ENCODE measurements at places on chromosomes 7 and 10. TPM values are rescaled to one million over a fixed set of nuclear protein-coding genes. Genes with fewer than 3 reads are reported as not detected.

GRCh38 chr10:132645630-132646442 is 108.2 kb downstream of the INPP5A start:
- DNase-seq = no peak

DNA sequence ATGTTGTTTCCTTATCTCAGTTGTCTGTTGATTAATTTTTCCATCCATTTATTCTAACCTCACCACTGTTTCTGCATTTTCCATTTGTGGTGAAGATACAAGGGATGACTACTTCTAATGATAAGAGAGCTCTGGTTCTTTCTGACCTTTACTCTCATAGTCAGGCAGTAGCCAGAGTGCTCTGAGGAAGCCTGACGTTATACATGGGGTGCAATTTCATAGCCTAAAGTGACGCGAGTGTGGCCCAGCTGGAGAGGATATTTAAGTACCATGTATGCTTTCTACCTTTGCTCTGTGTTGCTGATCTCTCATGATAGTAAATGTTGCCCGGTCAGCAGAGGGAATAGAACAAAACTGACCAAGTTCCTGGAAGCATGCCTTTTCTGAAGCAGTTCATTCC is 33.9 kb upstream of the CYCS start:
- no peak for DNase-seq

DNA sequence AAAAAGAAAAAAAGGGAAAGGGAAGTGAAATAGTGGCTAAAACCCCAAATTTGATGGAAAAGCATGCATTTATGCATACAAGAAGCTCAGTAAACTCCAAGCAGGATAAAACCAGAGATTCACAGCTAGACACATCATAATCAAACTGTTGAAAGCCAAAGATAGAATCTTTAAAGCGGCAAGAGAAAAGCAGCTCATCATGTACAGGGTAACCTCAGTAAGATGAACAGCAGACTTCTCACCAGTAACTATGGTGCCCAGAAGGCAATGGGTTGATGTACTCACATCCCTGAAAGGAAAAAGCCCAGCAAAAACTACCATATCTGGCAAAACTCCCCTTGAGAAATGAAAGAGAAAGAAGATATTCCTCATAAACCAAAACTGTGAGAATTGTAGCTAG is 60.4 kb downstream of the TPST1 start:
- DNase-seq = no peak

Gene PAX4
- total RNA-seq = not detected

Gene AMZ1
- 0.35 TPM for total RNA-seq

Gene MPP7
- total RNA-seq = 18.0 TPM

Gene BMPER
- total RNA-seq = 1.0 TPM

Gene GRID1
- total RNA-seq = 6.9 TPM

Gene SCD
- 2.8 TPM for total RNA-seq

Gene VWDE
- total RNA-seq = 0.95 TPM

Gene KDM7A
- total RNA-seq = 13.0 TPM

Gene RELN
- 1.8 TPM for total RNA-seq

Measured in uterus (tissue), 4 donors.